ENCODE measurements at places on chromosomes 4 and X.

DNA sequence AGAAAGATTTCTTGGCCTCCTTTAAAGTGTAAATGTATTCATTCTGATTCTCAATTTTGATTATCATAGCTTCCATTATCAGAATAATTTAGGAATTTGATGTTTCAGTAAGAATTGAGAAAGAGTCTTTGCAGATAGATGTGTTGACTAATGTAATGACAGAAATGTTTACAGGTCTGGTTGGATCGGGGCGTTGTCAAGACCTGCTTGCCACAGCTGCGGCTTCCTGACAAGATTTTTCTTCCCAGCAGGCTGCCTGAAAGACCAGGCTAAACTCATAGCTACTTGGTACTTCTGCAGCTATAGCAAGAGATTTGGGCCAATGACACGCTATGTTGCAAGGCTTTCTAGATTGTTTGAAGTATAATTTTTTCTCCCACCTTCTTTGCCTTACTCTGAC is 91.5 kb upstream of the ANKRD50 start:
- no peak for DNase-seq

DNA sequence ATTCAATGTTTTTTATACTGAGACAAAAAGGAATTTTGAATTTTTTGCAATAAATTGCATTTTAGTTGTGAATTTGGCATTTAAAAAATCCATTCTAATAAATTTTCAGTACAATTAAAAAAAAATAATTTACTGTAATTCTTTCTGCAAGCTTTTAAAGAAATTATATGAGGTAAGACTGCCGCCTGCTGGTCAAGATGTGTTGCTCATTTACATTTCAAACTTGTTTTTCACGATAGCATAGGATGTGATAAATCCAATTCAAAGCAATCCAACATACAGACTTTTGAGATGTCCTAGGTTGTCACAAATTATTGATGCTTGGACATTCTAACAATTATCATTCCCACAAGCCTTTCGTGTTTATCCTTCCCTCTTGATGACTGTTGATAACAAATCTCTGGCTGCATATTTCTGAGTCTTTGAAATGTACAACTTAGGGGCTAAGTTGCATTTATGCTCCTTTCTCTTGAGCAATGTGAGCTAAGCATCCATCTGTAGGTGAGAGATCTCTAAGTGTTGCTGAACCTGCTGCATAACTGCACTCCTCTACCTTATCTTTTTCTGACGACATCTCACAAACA is 21.7 kb upstream of the MFAP3L start:
- DNase-seq: no peak

- no peak for DNase-seq
Measured at GRCh38 chr4:176752191-176752749, 40.5 kb downstream of the VEGFC start.

DNA sequence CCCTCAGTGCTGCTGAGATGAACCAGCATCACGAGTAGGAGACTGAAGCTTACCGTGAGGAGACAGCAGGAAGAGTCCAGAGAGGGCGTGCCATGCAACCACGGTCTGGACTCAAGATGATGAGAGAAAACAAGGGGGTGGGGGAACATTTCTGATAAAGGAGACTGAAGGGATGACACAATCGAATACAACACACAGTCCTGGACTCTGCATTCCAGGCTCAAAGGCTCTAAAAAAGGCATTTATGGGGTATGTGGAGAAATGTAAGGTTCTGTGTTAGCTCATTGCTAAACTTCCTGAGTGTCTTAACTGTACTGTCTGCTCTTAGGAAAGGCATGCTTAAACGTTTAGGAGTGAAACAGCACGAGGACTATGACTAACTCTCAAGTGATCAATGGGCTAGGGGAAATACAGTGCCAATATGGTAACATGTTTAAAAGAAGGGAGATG is 20.6 kb upstream of the IRAK1 start:
- DNase-seq: no peak

DNA sequence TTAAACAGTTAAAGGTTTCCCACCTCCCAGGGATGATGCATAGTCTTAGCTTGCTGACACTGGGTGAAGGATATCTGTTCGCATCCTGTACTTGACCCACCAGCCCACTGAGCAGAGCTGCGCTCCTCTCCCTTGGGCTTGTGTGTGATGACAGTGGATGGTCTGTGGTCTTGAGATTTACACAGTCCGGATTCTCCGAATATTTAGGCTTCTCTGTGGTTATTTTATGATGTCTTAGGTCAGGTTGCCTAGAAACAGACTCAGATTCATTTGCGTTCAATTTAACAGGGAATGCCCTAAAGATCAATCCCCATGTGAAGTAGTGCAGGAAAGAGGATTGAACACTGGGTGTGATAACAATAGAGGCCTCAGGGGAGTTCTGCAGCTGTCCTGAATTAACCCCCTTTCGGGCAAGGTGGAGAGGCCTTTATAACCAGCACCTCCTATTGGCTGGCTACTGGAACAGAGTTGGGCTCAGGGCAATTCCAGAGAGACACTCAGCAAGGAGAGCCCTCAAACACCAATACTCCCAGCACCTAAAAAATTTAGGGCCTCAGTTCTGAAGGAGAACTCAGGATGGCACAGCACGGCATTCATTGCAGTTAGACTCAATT is 653.2 kb upstream of the GALNT7 start:
- no peak for DNase-seq

- no peak for DNase-seq
Measured at GRCh38 chr4:128596853-128597252, 212.6 kb upstream of the JADE1 start.

- DNase-seq: no peak
Measured at GRCh38 chr4:17064959-17065358, 166.5 kb upstream of the LDB2 start.

DNA sequence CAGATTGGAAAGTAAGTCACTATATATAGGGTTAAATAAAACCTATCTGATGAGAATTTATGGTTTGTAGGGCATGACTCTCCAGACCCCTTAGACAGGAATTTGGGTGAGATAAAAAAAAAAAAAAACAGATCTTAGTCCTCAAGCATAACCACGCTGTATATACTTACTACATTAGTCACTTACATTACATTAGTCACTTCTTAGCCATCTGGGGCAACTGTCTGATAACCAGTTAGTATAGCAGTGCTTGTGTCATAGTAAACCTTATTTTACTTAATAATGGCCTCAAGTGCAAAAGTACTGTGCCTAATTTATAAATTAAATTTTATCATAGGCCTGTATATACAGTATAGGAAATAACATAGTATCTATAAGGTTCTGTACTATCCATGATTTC is 60.2 kb upstream of the RPS6KA6 start:
- no peak for DNase-seq

GRCh38 chrX:24110069-24110468 is 39.5 kb upstream of the ZFX start:
- DNase-seq: no peak

GRCh38 chr4:24837336-24837735 is 42.0 kb downstream of the SOD3 start:
- DNase-seq: no peak

DNA sequence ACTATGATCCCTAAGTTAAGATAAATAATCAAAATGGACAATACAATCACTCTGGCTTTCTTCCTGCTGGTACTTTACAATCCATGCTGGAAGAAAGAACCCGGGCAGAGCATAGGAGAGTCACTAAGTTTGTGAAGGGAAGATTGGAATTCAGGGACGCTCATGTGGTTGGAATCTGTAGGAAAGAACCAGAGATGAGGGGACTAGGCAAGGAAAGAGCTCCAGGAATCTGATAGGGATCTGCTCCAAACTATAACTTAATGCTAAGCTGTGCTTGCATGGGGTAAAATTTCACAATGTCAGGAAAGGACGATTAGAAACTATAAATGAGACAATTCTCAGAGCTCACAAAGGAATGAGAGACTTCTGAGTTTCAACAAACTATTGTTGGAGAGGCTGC is 167.5 kb downstream of the ADGRA3 start:
- DNase-seq: no peak

DNA sequence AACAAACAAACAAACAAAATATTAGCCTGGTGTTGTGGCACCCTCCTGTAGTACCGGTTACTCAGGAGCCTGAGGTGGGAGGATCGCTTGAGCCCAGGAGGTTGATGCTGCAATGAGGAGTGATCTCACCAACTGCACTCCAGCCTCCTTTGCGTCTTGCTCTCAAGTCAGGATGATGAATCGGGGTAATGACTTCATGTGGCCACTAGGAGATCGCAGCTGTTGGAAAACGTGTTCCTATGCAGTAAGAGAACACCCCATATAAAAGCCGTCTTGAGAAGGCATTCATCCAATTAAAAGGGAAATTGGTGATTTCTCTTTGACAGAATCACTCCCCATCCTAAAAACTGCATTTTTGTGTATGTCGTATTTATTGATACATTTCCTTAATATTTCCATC is 6.9 kb downstream of the CCNB3 start:
- no peak for DNase-seq

Data from sigmoid colon (tissue), 7 donors.